ENCODE measurements at places on chromosomes 12 and 14.

DNA sequence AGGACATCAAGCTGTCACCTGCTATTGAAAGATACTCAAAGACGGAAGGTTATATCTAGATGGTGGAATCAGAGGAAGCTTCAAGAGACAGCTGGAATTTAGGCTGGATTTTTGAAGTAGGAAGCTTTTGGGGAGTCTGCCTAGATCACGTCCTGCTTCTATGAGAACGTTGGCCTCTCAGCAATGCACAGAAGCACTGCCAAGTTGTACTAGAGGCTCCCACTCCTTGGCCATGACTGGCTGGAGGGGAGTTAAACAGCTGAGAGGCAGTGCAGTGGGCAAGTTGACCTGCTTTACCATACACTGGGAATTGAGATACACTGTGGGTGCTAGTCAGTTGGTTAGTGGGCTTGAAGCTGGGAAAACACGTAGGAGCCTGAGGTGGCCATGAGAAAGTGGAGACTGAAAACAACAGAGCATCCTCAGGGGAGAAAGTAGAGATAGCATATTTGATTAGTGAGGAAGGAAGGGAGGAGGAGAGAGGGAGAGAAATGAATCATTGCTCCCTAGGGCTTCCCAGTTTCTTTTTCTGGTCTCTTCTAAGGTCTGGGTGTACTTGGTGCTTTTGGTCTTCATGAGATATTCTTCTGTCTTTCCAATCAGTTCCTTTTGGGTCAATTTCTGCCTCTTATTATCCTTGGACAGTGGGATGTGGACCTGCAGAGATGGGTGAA, 110.8 kb downstream of the EMP1 start:
- DNase-seq: no peak

GRCh38 chr14:96582995-96583394, 80.8 kb downstream of the PAPOLA start:
- no peak for DNase-seq

- DNase-seq: no peak
Observed at GRCh38 chr12:111842556-111843396, 748 bp downstream of the MAPKAPK5 start.

DNA sequence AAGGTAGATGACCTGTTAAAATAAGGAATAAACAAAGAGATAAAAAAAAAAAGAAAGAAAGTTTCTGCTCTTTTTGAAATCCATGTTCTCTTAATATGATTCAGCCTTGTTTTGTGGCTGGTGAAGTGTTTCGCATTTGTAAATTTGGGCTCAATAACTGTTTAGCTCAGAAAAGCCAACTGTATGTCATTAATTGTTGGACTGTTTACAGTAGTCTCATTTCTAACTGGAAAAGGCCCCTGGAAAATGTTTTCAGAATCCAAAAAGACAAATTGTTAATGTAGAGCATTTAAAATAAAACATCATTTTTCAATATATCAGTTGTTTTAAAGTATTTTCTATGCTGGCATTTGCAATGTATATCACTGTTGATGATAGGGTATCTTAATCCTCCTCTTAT, 47.4 kb upstream of the DYRK2 start:
- DNase-seq: no peak

DNA sequence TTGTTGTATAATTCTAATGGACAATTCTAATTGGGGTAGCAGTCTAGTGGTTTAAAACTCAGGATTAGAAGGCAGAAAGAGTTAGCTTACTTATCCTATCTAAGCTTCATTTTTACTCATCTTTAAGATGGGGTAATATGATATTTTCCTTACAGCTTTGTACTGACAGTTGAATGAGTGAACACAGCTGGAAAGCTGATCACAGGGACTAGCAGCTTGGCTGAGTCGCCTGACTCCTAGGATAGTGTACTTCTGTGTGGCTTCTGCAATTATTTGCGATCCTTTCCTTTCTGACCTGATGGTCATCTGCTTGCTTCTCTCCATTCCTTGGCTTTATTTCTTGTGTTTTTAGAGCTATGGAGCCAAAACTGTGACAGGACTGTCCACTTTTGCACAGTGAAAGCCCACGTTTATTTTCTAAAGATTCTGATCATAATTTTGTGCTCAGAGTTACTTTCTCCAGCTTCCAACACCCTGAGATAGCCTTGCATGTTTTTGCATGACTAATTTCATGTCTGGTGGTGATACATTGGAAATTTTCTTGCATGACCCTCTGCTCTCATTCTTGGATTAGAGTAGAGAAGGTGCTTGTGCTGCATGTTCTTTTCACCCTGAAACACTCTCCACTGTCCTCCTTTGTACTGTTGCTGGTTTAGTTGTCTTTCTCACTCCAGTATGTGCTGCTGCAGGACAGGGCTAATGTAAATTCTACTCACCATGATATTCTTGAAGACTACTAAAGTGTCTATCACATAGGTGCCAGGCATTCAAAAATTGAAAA, 377.0 kb upstream of the ATP2B1 start:
- DNase-seq: no peak

GRCh38 chr12:8913702-8914032, 642 bp upstream of the PHC1 start:
- no peak for DNase-seq

DNA sequence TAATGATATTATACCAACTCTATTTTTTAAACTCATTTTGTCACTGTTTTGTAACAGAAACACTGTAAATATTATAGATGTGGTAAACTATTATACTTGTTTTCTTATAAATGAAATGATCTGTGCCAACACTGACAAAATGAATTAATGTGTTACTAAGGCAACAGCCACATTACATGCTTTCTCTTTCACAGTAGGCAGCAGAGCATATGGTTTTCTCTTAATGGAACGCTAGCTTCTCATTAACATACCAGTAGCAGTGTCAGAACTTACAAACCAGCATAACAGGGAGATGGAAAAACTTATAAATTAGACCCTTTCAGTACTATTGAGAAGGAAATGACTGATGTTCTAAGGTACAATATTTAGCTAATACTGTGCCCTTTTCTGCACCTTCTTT, 398.8 kb downstream of the PRKD1 start:
- no peak for DNase-seq

GRCh38 chr14:76509311-76509710, 133.4 kb downstream of the ESRRB start:
- no peak for DNase-seq

DNA sequence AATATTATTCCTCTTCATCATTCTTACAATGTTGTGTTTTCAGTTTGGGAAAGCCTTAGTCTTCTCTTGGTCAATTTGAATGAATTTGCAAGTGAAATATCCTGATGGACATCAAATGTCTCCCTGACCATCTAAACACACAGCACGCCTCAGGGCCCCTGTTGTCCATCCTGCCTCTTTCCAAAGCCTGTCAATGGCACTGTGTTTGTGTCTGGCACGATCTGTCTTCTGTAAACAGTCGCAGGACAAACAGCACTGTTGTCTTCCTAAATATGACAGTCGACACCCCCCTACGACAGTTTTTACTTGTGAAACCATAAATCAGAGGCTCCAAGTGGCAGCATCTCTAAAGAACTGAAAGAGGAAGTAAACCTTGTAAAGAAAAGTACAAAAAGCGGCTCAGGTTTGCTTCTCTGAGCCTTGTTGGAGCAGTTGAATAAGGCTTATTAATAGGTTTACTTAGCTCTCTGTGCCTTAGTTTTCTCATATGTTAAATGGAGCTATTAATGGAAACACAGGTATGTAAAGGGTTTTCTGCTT, 285.8 kb downstream of the NRXN3 start:
- no peak for DNase-seq

DNA sequence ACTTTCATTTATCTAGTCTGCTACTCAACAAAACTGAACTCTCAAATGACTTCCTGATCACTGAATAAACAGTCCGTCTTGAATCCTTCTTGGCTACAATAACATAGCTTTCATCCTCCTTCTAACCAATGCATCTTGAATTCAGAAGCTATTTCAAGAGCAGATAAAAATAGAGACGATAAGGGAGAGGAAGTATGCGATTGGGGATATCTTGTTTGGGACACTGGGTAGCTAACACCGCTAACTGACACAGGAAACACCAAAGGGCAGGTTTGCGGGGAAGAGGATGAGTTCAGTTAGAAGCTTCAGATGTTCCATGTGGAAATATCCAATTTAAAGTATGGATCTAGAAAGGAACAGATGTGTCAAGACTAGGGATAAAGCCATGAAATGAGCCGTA, 102.5 kb downstream of the SLC41A2 start:
- DNase-seq: no peak

DNA sequence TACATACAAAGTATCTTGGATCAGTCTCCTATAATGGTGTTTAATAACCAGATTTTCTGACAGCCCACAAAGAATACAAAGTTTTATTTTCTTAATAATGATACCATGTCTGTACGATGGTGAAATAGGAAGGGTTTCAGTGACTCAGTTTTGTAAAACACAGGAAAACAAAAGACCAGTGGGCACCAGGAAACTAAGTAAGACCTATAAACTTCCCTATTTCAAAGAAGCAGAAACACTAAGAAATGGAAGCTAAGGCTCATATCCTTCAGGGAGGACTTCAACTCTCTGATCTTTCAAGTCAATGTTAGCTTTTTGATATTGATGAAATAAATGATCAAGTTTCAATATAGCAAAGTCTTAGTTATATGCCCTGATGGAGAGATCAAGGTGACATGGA, 196.0 kb downstream of the DUSP6 start:
- DNase-seq: peak; percentile 74

GRCh38 chr12:70643939-70644338, 6.7 kb upstream of the PTPRB start:
- DNase-seq: no peak

DNA sequence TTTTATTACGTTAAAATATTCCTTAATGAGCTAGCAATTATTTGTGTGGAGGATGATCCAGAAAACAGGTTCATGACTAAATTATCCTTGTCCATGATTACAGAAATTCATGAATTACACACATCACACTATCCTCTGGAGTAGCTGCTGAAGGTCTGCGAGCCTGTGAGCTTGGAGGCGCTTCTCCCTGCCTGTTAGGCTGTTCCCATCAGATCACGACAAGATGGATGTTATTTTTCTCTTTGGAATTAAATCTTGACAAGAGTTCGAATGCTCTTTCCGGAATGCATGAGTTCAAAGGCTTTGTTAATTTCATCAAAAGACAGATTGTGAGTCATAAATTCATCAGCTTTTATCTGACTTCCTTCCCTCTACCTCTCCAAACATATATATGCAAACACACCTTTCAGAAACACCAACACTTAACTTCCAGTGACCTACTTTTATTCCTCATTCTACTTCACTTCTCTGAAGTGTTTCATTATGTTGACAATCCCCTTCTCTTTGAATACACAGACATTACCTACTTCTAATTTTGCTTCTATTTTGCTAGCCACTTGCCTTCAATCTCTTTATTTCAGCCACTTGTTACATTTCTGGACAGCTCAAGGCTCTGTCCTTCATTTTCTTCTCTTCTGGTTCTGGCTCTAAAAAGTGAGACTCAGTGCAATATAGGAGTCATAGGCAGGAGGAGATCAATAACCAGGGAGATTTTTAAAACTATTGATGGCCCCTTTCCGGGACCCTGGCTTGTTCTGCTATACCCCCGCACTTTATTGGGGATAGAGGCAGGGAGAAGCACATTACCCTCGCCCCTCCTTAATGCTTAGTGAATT, 274.6 kb downstream of the BTG1 start:
- no peak for DNase-seq

DNA sequence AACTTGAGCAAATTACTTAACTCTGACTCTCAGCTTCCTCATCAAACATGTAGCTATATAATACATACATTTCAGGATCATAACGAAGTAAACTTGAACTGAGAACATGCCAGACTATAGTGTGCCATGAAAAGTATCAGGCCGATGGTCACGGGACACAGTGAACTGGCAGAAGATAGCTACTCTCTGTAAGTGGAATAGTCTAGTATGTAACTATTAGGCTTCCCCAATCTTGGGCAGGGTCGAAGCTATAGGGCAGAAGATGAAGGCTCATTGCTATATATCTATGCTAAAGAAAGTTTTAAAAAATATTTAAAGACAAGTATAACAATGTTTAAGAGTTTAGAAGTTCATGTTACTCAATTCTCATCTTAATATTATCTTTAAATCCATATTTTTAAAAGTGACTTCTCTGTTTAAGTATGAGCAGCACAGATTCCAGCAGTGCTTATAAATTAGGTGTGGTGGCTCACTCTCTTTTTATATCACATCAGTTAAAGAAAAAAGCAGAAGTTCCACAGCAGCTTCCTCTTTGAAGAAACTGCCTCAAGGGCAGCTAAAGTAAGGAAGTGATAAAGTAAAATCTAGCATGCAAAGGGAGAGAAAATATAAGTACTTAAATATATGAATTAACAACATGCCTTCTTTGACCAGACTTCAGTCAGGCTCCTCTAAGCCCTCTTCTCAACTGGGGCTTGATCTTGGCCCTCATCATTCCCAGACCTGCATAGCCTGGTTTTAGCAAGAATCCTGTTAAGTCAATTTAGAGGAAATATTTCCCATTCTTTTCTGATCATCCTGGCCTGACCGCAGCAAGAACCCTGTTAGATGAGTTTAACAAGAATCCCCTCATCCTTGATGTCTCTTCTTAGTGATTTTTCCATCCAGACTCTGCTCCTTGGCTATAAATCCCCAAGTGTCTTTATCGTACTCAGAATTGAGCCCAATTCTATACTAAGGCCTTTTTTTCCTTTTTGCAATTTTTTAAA, 8.4 kb upstream of the GLIPR1 start:
- peak; percentile 80 for DNase-seq

DNA sequence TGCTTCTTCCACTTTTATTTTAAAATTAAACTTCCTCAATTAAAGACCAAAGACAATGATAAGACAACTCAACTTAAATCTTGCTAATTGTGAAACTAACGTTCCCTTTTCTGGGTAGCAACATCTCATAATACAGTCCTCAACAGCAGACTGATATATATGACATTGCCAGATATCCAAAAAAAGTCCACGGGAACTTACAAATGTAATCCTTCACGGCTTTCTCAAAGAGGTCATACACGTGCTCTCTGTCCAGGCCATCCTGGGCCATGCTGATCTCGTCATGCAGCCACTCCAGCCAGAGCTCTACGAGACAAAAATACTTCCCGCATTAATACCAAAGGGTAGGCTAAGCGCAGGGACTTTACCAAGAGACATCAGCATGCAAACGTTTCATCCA, 13.3 kb downstream of the SART3 start:
- DNase-seq: peak; percentile 54
